ENCODE measurements at places on chromosomes 1 and 21.

DNA sequence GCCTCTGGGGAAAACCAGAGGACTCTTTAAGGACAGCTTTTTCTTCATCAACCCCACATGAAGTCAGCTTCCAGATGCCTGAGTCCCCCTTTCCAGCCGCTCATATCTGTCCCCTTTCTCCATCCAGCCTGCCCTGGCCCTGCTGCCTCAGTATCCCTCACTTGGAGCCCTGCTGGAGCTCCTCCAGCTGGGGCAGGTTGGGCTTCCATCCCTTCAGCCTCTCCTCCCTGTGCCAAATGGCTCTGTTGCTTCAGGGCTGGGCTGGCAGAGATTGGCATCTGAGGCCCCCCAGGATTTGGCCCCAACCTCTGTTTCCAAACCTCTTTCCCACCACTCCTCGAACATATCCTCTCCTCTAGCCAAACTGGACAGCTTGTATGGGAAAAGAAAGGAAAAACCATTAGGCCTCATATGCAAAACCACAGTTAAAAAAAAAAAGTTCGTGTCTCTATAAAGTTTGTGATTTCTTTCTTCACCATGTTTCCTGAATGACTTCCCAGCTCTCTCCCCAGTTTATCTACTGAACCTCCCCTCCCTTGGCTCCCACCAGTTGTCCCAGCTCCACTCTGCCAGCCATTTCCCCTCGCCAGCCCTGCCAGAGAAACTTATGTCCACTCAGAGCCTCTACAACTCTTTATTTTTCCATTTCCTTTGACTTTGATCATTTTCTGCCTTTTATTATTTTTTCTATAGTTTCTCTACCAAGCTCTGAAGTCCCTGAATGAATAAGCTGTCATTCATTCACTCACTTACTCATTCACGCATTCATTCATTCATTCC lies 217.9 kb downstream of the FOXD2 start:
- no peak for DNase-seq

GRCh38 chr1:31655756-31656155 lies 11.1 kb upstream of the PEF1 start:
- DNase-seq = no peak

DNA sequence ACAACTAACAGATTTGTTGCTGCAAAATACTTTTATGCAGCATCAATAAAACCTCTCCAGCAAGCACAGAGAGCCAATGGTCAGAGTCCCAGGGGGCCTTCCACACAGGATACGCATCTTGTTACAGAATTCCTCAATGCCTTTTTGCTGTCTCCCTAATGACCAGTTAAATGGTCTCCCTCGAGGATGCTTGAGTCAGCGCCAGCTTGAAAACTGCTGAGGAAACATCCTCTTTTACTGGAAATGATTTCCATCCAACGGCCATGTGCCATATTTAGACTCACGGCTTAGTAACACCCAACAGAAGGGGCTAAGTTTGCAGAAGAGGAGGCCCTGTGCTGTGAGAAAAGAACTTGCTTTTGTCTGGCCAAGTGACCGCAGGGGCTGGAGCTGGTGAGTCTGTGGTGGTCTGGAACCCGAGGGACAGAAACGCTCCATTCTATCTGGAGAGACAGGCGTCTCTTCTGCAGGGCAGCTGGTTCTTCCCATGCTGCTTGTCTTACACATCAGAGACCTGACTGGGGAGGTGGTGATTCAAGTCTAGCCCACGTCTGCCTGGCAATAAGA lies 496.4 kb downstream of the SETD4 start:
- DNase-seq = peak; percentile 3

DNA sequence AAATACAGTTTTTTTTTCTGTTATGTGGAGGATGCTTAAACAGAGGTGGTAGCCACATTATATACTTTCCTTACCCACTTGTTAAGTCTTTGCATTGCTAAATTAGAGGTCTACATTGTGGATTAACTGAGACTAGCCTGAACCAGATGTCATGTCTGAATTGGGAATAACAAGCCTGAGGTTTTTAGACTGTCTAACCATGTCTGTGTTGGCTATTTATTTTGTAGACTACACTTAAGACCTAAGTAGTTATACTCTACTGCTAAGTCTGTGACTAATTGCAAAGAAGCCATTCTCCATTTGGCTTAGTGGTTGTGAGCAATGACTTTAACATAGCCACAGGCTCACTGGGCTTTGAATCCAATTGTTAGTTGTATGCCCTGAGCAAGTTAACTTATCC lies 45.4 kb downstream of the CDC14A start:
- no peak for DNase-seq

DNA sequence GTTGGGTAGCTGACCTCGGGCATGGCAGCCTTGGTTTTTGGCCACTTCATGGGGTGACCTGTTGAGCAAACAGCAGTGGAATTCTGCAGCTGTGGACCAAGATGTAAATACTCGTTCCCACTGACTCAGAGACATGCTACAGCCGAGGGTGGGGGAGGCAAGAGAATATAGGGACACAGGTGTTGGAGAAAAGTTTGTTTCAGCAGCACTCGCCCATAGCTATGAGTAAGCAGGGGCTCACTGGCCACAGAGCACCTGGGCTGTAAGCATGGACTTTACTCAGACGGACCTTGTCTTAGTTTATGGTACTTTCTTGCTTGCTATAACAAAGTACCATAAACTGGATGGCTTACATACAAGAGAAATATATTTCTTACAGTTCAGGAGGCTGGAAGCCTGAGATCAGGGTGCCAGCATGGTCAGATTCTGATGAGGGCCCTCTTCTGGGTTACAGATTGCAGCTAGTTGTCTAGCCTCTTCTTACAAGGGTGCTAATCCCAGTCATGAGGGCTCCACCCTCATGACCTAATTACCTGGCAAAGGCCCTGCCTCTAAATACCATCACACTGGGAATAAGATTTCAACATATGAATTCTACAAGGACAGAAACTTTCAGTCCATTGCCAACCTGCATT lies 437.2 kb upstream of the DAB1 start:
- peak; percentile 46 for DNase-seq

- DNase-seq = no peak
Measured at GRCh38 chr1:47380699-47381098, 35.4 kb upstream of the FOXE3 start.
